NCI-H1048 (cell line): ENCODE measurements at places on chromosomes 4 and X.

- no peak for DNase-seq
Observed at GRCh38 chr4:3483471-3483921, 20.4 kb downstream of the DOK7 start.

- DNase-seq, result no peak
Observed at GRCh38 chrX:19578956-19579355, 63.6 kb upstream of the MAP3K15 start.

- DNase-seq, result no peak
Observed at GRCh38 chrX:133699023-133699728, 283.9 kb upstream of the GPC4 start.

DNA sequence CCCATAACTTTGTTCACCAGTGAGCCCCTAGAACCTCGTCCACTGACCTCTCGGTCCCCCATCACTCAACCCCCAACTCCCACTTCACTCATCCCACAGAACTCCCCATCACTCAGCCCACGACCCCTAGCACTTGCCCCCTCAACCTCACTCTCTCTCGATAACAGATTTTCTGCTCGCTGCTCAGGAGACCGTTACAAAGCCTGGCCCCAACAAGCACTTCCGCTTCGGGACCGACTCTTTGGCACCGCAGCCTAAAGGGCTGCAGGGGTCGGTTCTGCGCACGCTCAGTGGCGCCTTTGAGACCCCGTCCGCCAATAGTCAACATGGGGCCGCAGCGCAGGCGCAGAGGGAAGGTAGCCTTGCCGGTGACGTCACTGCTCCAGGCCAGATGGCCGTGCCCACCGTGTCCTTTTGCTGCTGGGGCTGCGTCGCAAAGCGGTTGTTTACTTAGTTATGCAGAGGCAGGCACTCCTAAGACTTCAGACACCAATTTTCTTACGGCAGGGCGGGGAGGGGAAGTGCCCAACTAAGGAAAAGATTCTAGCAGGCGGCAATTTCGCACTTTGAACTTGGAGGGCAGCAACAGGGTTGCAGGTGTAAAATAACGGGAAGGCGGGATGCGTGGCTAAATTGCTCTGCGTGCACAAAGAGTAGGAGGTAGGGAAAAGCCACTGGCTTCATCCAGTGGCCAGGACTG, at the start of gene ZNF182:
ZNF182 (minus strand) TSS at position 232 of the 700 bp plus-strand sequence. CDS start 1,380 bp downstream, outside the sequence.
- no peak for DNase-seq
